ENCODE measurements at places on chromosomes 7 and 10.
A peak's percentile ranks its signal among the peaks of the same experiment; 100 is the strongest.

DNA sequence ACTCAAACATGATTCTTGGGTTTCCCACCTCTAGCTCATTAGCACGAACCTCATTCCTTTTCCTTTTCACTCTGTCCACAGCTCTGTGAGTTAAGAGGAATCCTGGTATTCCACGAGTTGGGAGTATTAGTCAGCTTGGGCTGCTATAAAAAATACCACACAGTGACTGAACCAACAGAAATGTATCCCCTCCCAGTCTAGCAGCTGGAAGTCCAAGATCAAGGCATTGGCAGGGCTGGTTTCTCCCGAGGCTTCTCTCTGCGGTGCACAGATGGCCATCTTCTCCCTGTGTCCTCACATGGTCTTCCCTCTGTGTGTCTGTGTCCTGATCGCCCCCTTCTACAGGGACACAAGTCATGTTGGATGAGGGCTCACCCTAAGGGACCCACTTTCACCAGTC, 261.6 kb downstream of the TNS3 start:
- DNase-seq, result no peak

GRCh38 chr7:1224086-1224716, 8.5 kb upstream of the UNCX start:
- DNase-seq, result no peak

DNA sequence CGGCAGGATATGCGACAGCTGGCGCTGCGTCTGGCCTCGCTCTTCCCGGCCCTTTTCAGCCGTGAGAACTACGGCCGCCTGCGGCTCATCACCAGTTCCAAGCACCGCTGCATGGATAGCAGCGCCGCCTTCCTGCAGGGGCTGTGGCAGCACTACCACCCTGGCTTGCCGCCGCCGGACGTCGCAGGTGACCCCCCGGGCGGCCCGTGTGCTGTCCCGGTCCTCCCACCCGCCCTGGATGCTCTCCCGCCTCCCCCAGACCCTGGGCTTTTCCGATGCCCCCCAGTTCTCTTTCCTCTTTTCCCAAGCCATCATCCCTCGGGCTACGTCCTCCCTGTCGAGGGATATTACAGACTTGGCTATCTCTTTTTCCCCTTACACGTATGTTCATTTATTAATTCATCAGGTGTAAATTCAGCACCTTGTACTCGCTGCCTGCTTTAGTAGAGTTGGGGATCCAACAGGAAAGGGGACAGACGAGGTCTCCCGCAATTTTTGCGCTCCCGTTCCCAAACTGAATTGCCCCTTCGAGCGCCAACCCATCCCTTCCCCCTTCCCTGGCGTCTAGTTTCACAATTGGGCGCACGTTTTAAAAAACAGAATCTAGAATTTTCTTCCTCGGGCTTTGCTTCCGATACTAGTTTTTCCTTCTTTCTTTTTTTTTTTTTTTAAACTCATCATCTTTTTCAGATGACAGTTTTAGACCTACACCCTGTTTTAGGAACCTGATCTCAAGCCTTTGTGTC, 846 bp downstream of the MINPP1 start:
- DNase-seq, result peak; percentile 31

DNA sequence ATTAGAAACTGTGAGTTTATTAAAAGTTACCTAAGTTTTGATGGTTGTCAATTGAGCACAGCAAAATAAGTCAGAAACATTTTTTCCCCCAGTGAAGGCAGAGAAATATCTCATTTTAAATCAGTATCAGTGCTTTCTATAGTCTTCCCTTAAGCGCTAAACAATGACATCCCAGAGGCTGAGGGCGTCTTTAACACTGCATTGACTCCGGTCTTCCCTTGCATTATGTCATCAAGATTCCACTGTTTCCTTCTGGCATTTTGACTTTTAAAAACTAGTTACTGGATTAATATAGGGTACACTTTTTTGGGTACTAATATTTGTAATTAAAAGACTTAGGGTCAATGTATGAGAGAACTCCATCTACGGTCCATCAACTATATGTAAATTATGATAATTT, 3.9 kb downstream of the GLUD1 start:
- DNase-seq, result no peak

DNA sequence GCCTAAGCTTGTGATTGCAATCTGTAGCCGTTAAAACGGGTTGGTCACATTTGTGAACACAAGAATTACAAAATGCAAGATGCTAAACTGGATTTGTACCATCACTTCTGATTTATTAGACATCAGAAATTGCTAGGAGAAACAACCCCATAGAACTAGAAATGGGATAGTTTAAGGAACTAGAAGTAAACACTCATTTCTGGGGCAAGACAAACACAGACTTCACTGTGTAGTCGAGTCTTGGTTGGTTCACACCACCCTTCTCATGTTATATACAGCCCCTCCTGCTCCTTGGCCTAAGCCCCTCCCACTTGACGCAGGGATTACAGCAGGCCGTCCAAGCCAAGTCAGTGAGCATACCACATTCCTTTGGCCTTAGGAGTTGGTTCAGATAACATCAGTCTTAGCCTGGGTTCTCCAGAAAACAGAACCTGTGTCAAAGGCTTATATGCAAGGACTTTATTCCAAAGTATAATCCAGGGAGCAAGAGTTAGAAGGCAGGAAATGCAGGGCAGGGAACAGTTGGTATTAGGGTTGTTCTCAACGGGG, 2.0 kb upstream of the NRAP start:
- no peak for DNase-seq
